ENCODE measurements at places on chromosomes 5 and 9. TPM values are rescaled to one million over a fixed set of nuclear protein-coding genes. Genes with fewer than 3 reads are reported as not detected.

GRCh38 chr5:52342361-52342760, 445.4 kb upstream of the ITGA1 start:
- DNase-seq: no peak

DNA sequence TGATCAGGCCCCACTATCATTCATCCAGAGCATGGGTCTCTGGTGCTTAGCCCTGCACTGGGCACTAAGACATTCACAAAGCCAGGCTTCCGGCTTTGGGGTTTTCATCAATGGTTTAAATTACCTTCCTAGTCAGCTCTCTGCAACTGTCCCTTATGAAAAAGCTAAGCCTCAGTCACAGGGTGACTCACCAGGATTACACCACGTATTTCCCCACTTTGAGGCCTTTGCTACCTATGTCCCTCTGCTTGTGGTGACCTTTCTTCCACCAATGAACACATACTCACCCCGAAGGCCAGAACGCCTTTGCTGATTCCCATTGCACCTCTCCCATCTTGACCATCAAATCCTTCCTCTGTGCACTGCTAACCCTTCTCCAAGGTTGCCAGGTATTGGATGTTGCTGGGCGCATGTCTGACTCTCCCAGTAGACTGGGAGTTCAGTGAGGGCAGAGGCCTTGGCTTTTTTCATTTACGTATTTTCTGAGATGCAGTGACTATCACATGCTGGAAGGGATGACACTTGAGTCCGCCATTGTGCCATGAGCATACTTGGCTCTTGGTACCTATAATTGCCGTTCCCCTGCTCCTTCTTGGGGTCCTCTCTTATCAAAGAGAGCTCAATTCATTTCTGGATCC, 58.7 kb upstream of the TNFSF8 start:
- DNase-seq: no peak

DNA sequence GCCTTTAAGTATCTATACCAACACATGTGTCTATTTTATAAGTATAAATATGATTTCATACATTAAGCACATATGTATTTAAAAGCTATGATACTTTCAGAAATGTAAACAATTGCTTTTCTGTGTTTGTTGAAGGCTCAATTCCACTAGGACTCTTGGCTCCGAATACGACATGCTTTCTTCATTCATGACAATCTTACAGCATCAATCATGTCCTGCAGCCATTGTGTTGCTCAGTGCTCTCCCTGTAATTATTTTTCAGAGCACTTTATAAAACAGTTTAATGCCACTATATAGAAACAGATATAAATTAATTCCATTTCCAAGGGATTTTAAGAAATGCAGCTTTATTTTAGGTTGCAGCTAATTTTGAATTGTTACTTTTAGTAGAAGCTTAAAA, 167.3 kb downstream of the TAF11L14 start:
- DNase-seq: no peak

- no peak for DNase-seq
These were observed 1.1 kb downstream of the ADAMTS16 start for GRCh38 chr5:5141339-5141599.

DNA sequence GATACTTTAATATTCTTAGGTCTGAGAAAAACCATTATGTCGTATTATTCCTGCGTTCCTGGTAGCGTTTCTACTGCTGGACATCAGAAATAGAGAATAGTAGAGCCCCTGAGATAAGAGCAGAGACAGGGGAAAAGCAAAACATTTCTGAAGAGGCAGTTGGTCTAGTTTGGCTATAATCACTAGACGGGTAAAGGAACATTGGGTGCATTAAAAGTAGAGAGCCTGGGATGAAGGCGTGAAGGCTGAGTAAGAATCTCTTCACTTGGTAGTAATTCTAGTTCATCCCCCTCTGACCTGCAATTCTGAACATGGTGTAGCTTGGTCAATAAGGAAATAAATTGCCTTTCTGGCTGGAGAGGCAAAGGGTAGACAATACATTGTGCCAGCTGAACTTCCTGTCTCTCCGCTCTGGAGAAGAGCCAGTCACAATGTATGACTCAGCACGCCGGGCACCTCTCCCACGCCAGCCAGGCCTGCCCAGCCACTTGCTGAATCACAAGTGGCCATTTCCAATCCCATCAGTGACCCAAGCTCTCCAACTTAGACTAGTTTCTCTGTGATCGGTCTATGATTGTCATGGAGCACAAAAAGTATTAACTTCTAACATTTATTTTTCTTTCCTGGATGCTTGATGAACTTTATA, 75.4 kb downstream of the STK32A start:
- peak; percentile 83 for DNase-seq

DNA sequence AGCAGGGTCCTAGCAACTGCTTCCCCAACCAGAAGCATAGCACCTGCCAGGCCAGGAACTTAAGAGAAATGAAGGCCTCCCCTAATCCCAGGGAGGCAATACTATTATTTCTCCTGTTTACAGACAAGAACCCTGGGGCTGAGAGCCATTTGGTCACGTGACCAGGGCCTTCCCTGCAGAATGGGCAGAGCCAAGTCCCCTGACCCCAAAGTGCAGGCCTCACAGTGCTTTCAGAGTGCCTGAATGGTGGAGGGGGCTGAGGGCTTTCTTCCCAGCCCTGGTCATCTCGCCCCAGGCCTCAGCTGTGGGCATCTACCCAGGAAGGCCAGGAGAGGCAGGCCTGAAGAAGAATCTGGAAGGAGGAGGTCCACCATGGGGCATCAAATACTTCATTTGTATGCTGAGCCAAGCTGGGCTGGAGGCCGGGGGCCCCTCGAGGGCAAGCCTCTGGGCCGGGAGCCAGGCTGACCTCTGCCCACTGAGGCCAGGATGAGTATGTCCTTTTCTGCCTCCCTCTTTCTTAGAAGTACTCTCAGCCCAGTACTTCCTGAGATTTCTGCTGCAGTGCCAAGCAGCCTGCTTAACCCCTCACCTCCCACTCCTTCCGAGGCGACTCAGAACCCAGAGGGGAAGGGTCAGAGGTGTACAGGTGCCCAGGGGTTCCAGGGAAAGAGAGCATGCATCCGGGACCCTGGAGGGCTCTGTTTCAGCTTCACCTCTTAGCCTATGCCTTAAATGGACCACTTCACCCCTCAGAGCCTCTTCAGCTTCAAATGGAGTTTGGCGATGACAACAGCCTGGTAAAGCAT, 18.9 kb upstream of the DUSP1 start:
- peak; percentile 85 for DNase-seq

DNA sequence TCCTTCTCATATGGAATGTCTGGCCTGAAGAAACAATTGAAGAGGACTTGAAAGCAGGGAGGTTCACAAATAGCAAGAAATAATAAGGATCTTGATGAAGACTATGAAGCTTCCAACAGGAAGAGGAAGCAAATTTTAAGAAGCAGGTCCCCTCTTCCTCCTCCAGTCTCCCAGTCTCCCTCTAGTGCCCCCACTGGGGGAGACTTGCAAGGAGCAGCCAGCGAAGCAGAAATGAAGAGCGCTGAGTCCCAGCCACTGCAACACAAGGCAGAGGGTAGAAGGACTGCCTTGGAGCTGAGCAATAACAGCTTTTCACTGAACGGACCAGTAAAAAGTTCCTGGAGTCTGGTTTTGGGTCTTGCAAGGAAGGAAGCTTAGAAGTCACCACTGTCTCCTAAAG, 32.6 kb upstream of the ACO1 start:
- DNase-seq: no peak

- no peak for DNase-seq
These were observed 259.0 kb upstream of the ADRA1B start for GRCh38 chr5:159657298-159657697.

GRCh38 chr9:90830051-90830450, 28.4 kb downstream of the SYK start:
- DNase-seq: no peak

DNA sequence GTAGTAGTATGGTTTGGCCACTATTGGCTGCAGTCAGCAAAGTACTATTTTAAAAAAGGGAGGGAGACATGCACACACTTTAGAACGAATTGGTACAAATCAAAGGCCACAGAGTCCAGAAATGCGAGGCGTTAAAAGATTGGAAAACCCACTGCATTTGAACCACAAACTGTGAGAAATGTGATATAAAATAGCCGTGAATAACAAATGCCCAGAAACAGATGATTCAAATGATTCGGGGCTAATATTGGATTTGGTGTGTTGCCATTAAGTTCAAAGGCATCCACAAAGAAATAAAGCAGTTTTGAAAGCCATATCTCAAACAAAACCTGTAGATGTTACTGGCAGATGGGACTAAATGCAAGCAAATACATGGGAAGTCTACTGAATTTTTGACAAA, 140.9 kb upstream of the HMHB1 start:
- no peak for DNase-seq

DNA sequence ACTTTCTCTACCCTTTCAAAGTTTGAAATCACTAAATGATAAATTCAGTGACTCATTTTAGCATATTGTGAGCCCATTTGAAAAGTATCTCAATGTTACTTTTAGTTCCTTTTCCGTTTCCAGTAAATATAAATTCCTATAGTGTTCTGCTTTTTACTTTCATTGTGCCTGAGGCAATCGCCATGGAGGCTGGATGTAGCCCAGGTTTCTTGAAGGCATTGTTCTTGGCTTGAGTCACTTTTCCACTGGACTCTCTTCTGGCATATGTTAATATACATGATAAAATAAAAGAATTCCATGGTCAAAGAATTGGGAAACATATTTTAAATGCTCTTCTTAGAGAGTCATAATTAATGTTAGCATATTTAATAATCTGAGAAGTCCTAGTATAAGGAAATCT, 327.0 kb downstream of the IZUMO3 start:
- DNase-seq: no peak

The INSL6 gene
- total RNA-seq: not detected

DNA sequence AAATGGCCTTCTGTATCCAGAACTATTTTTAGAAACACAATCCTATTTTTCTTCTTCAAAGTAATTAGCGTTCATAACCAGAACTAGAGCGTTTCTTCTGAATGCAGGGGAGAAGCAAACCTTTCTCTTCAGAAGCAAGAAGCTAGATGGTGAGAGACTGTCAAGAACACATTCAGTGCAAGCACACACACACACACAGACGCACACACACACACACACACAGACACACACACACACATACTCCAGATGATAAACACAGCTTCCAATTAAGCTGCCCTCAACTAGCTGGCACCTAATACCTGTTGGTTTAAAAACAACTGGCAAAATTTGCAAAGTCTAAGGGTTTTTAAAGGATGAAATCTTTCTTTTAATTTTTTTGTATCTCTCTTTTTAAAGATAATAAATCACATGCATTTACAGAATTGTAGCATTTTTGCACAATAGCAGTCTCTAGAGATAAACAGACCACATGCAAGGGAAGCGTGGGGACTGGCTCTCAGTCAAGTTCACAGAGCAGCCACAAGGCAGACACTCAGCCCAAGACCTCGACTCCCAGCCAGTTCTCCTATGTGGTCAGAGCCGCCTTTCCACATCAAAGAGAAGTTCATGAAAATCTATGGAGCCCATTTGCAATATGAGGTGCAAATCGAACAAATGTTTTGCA, 138.5 kb downstream of the TTLL11 start:
- DNase-seq: peak; percentile 82

DNA sequence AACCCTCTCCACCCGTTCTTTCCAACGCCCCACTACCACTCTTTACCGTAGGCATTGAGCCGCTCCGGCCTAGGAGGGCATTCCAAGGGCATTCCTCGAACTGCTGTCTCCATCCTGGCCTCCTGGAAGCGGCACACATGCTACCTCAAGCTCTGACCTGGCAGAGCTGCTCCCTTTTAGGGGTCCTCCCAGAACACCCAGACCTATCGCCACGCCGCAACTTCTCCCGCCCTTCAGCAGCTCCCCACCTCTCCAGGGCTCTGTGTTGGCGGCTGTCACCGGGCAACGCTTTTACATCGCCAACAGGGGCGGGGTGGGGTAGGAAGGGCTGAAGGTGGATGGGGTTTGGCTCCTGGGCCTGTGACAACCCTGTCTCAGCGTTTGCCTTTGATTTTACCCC, 4.6 kb upstream of the MYORG start:
- DNase-seq: no peak

The ATOSB gene
- 26.5 TPM for total RNA-seq

The TAF11L5 gene
- not detected for total RNA-seq

GRCh38 chr5:95111141-95111540, 173.8 kb downstream of the MCTP1 start:
- no peak for DNase-seq

The C9orf50 gene
- total RNA-seq: not detected

The LHFPL2 gene
- 34.9 TPM for total RNA-seq

DNA sequence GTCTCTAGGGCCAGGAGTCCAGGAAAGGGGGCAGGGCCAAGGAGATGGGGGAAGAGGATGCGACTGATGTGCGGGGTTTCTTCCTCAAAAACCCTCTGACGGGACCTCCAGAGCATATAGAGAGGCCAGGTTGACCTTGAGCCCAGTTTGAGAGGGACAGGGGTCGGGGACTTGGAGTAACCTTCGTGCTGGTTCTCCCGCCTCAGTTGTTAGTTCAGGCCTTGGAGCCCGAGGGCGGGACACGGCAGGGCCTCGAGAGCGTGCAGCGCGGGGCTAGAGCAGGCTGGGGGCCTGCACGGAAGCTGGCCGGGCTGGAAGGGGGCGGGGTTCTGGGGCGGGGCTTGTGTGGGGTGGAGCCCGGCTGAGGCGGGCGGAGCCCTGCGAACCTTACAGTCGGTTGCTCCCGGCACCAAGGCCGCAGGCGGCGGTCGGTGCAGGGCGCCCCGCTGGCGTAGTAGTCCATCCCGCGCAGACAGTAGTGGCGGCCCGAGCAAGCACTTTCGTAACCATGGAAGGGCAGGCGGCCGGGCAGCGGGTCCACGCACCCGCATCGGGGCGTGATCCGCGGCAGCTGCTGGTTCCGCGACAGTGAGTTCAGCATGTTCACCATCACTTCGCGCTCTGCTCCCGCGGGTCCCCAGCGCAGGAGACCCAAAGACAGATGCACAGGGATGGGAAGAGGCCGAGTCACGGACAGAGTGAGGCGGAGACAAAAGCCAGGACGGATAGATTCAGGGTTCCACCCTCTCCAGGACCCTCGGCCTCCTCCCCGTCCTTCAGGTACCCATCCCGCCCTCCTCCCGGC, 4.0 kb upstream of the MYORG start:
- DNase-seq: peak; percentile 92

The RFK gene
- 22.1 TPM for total RNA-seq

The EQTN gene
- not detected for total RNA-seq

GRCh38 chr5:79754865-79755555, 65.4 kb downstream of the CMYA5 start:
- DNase-seq: no peak

The HAUS6 gene
- total RNA-seq: 10.5 TPM

- no peak for DNase-seq
These were observed 5.3 kb downstream of the ABO start for GRCh38 chr9:133269537-133270362.

DNA sequence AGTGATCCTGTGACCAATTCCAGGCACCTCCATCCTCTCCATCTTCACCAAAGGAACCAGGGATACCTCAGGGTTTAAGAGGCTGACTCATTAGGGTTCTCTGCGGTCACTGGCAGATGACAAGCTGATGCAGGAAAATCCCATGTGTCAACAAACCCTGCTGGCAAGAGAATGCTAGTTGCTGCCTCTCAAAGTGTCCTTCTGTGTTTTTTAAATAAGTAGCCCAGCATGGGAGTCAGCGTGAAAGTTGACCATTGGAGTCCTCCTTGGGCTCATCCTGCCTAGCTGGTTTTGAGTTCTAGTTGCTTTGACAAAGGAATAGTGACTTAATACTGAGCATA, 200.2 kb downstream of the SLIT3 start:
- DNase-seq: no peak
